Activated naive CD4-positive, alpha-beta T cell treated with anti-CD3 and anti-CD28 coated beads, Interleukin-2, amount 50 U/mL, for 72 hours (primary cell): ENCODE measurements at places on chromosomes 6 and 20. TPM values are rescaled to one million over a fixed set of nuclear protein-coding genes. Genes with fewer than 3 reads are reported as not detected.
A peak's percentile ranks its signal among the peaks of the same experiment; 100 is the strongest.

GRCh38 chr6:136169394-136170148 is 80.5 kb downstream of the MTFR2 start:
- no peak for DNase-seq

GRCh38 chr20:63554361-63555278 is 661 bp downstream of the FNDC11 start:
- DNase-seq, result no peak

DNA sequence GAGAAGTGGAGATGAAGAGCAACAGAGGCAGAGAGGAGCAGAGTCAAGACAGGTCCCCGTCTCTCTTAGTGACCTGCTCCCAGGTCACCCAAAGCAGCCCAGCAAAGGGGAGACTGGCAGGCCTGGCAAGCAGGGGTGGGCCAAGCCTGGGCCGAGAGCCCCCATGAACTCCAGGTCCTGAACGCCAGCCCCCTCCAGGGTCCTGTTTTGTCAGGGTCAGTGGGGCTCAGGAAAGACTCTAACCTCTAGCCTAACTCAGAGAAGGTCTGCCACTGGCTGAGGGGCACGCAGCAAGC is 1.2 kb downstream of the NECAB3 start:
- DNase-seq, result no peak

DNA sequence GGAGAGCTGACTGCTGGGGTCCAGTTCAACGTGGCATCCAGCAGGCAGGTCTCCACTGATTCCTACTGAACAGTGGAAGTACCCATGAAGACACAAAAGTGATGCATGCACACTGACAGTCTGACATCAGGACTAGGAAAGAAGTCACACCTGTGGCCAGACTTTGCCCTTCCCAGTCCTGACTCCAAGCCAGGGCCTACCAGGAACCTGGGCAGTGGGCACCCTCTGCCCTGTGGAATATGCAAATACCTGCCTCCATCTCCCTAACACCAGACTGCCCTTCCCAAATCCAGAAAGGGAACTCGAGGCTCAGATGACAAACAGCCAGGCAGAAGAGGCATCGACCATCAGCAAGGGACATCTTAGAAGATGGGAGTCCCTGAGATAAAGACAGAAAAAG is 50.9 kb downstream of the SLC23A2 start:
- no peak for DNase-seq

GRCh38 chr20:32963176-32963575 is 41.1 kb downstream of the SUN5 start:
- DNase-seq, result no peak

DNA sequence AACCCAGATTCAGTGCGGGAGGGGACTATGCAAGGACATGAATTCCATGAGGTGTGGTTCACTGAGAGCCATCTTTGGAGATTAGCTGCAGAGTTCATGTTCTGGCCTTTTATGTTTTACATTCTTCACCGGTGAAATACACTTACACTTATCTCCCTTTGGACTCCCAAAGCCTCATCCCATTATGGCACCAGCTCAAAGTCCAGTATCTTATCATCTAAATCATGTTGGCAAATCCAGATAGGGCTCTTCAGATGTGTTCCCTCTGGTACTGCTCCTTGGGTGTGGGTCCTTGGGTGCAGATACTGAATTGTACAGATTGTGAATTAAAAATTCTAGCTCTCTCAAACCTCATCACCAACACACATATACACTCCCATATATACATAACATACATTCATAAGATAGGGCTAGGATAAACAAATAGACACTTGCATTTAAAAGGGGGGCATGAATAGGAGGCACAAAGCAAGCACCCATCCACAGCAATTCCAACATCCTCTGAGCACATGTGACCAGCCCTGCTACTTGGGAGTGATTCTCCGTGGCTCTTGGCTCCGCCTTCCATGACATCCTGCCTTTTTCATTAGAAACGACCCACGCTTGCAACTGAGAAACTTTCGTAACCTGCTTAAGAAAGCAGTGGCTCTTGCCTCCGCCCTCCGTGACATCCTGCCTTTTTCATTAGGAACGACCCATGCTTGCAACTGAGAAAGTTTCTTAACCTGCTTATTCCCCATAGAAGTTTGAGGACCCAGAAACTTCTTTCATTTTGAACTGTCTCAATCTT is 53.6 kb upstream of the LRRC1 start:
- DNase-seq, result no peak

IFT52 gene
- 15.4 TPM for total RNA-seq

DNA sequence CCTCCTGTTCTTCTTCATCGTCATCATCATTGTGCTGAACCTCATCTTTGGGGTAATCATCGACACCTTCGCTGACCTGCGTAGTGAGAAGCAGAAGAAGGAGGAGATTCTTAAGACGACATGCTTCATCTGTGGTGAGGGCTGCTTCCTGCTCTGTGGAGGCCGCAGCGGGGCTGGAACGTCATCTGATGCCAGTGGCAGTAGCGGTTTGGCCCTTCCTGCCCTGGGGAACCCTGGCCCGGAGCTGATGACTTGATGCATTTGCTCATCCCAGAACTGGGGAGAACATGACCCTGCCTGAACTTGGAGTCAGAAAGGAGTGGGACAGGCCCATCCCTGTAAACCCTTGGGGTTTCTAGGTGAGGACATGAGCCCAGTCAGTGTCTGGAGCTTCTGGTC is 18.7 kb downstream of the UQCC2 start:
- DNase-seq, result peak; percentile 42

ANKRD66 gene
- not detected for total RNA-seq

DNA sequence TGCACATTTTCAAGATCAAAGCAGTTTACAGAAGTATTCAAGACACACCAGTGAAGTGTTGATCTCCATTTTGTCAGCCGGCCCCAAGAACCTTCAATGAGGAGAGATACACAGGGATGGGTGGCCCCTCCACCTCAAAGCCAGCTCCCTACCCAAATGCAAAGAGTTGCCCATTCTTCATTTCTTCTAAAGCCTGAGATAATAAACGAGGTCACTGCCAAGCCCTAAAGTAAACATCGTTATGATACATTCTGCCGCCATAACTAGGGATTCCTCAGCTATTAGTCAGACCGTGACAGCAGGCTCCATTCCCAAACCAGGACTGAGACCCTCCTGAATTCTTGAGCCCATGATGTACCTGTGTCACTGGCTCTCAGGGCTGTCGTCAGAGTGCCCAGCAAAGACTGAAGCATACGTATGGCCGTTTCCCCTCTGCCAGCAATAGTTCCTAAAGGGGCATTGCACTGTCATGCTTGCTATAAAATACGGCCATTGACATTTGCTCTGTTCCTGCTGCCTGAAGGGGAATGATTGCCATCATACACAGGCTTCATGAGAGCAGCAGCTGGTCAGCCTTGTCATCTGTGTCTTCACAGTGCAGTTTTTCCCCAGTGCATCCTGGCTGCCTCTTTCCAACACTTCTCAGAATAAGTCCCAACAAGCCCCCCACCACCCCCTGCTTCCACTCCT is 41.7 kb downstream of the ISM1 start:
- no peak for DNase-seq

GRCh38 chr6:5956939-5957338 is 49.8 kb downstream of the NRN1 start:
- DNase-seq, result no peak

TREM1 gene
- not detected for total RNA-seq

DNA sequence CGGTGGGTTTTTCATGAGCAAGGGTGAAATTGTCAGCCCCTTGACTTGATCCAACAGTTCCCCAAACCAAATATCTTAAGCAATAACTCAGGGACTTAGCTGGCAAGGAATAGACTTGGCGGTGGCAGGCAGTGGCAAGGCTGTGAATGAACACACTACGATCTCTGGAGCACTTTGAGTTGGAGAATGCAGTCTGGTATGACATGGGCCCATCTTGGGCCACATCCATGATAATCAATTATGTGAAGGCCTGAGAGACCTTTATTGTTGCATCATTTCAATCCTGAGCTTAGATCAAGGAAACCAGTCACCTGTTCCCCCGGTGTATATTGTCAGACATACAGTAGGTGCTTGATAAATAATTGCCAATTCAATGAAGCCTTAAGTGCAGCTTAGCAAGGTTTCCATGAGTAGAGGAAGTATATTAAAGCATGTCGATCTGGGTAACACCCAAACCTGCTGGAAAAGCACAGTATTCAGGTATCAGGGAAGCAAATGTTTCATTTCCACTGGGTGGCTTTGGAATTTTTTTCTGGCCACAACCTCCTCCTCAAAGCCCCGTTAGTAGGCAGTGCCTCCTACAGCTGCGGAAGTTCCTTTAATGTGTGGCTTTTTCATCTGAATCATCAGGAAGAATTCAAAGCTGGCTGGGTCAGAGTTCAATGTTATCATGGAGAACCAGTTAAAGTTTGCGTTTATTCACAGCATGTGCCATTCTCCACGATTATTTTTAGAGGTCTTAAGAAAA is 10.2 kb downstream of the CASS4 start:
- DNase-seq, result no peak

DNA sequence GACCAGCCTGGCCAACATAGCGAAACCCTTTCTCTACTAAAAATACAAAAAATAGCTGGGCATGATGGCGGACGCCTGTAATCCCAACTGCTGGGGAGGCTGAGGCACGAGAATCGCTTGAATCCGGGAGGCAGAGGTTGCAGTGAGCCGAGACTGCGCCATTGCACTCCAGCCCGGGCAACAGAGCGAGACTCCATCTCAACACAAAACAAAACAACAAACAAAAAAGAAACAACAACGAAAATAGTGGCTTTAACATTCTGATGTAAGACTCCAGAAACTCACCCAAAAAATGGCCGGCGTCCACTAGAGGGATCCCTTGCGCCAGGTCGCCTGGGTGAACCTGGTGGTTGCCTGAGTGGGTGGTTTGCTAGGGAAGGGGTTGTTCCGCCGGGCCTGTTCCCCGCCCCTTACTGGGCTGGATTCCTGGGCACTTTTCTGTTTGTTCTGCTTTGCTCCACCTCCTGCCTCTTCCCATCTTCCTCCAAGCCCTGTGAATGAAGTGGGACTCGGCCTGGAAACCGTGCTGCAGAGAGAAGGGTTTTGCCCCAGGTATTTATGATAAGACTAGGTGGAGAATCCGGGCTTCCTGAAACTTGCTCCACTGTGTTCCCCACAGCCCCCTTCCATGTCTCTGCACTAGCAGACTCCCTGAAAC is 1.5 kb downstream of the PABPC1L start:
- peak; percentile 63 for DNase-seq

GRCh38 chr6:29251736-29252135 is 49.8 kb upstream of the OR14J1 start:
- no peak for DNase-seq

GRCh38 chr6:38320843-38321242 is 318.9 kb downstream of the BTBD9 start:
- DNase-seq, result no peak

DNA sequence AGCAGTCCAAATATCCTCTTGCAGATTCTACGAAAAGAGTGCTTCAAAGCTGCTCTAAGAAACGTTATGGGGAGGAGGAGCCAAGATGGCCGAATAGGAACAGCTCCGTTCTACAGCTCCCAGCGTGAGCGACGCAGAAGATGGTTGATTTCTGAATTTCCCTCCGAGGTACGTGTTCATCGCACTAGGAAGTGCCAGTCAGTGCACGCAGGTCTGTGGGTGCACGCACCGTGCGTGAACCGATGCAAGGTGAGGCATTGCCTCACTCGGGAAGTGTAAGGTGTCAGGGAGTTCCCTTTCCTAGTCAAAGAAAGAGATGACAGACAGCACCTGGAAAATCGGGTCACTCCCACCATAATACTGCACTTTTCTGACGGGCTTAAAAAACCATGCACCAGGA is 272.1 kb upstream of the DEFB115 start:
- DNase-seq, result no peak

- DNase-seq, result no peak
Measured at GRCh38 chr20:37921341-37921929, 18.5 kb downstream of the VSTM2L start.

DNA sequence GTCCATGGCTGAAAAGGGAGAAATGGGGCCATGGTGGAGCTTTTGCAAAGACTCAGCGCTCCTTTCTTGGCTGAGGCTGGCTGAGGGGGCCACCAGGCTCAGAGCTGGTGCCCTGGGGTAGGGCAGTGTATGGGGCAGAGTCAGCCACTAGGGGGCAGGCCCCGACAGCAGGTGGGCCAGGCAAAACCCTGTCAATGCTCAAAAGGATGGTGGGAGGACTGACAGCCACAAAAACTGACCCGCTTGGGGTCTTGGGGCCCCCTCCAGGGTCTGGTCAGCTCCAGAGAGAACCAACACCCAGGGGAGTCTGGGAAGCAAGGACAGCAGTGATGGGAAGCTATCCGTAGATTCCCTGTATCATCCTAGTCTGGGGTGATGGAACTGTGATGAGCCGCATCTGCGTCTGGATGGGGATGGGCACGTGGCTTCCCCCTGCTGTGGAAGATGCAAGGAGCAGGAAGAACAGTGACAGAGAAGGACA is 306.9 kb downstream of the DHX35 start:
- DNase-seq, result peak; percentile 61
